ENCODE measurements at places on chromosomes 12 and 14.

GRCh38 chr12:62014330-62014729 lies 245.9 kb upstream of the USP15 start:
- no peak for DNase-seq

GRCh38 chr12:15752785-15753184 lies 36.4 kb downstream of the EPS8 start:
- no peak for DNase-seq

DNA sequence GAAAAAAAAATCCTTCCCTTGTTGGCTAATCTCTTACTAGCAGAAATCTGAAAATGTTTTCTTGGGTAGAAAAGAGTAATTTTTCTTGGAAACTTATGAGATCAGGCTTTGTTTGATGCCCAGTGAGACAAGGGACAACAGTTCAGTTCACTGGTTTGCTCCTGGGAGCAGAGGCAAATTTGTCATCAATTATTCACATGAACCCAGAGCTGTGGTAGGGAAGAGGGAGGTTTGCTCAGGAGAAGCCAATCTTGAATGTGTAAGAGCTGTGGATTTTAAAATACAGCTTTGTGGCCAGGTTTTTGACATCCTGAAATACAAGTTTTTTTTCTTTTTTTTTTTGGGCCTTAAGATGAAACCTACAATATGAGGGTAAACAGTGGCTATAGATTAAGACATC lies 426.6 kb downstream of the ATP23 start:
- no peak for DNase-seq

DNA sequence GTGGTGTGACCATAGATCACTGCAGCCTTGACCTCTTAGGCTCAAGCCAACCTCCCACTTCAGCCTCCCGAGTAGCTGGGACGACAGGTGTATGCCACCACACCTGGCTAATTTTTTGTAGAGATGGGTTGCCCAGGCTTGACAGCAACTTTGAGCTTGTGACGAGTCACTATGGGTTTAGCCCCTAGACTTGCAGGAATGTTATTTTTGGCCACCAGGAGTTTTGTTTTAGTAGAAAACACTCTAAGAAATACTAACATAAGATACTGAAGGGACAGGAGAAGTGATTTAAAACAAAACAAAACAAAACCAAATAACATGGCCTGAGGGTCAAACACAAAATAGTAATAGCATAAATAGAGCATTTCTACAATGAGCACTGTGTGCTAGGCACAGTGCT lies 26.4 kb downstream of the SETD3 start:
- no peak for DNase-seq

GRCh38 chr14:32006263-32007110 lies 70.6 kb upstream of the ARHGAP5 start:
- DNase-seq = no peak

DNA sequence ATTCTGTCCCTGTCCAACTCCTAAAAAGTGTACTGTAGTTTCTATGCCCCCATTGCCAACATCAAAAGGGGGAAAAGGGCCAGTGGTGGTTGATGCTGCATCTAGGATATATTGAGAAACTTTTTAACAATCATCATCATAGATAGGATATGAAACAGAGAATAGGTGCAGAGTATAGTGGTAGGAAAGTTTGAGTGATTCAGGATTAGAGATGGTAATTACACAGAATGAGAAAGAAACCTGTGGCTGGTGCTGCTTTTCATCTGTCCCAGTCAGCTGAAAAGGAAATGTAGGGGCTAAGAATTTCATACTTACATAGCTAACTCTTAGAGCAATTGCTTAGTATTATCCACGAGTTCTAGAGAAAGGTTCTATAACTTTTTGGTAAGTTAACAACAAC lies 67.6 kb downstream of the GTF2A1 start:
- DNase-seq = no peak

GRCh38 chr14:77130386-77130785 lies 11.2 kb downstream of the ZDHHC22 start:
- DNase-seq = no peak

DNA sequence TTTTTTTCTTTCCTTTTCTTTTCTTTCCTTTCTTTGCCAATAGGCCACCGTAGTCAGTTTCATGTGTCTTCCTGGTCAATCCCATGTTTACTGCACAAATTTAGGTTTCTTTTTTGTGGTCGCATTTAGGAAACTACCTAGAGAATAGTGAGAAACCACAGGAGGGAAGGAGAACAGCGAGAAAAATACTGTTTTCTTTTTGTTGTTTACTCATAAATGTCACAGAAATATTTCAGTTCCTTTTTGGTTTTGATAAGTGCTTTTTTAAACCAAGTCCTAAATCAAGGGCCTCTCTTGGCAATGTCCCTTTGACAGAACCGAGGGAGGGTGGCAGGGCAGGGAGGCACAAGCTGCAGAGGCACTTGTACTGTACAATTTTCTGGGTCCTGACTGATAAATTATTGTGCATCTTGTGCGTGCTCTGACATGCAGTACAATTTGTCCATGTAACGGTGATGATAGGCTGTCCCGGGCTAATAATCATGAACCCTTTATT lies 326.1 kb downstream of the CACNA1C start:
- DNase-seq = no peak

GRCh38 chr14:77043177-77043983 lies 14.9 kb upstream of the IRF2BPL start:
- DNase-seq = no peak

DNA sequence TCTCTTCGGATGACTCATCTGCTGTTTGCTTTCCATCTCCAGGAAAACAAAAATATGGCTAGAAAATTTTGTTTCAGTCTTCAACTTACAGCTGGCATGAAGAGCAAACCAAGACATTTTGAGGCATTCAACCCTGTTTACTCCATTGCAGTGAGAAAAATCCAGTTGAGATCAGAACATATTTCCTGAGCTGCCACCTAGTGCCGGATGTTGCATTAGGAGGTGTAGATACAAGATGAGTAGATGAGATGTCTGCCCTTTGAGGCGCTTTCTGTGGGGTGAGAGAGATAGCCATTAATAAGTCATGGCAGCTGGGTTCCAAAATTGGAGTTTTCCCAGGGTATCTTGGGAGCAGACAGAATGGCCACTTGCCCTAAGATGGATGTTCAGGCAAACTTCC lies 171.1 kb downstream of the PRKCH start:
- DNase-seq = no peak

DNA sequence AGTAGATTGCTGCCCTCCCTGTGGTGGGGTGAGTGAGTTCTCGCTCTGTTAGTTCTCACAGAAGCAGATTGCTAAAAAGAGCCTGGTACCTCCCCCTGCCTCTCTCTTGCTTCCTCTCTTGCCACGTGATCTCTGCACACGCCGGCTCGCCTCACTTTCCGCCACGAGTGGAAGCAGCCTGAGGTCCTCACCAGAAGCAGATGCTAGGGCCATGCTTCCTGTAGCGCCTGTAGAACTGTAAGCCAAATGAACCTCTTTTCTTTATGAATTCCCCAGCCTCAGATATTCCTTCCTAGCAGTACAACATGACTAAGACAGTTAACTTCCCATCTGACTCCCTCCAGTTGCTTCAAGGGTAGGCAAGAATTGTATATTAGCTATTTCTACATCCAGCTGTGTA lies 76.2 kb downstream of the ETV6 start:
- DNase-seq = no peak

DNA sequence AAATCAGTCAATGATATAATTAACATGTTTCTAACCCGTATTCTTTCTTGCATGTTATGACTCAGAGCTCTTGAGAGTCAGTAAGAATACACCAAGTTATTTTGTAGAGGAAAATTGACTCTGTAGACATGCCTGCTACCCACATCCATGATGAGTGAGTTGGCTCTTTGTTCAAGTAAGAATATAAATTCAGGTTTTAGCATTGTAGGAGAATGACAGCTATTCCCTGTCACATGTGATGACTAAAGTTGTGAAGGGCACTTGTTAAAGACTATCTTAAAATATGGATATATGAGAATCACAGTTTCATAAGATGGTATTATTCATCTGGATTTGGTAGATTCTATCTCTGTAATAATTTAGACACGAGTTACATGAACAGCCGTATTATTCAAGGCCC lies 209.1 kb downstream of the CCDC59 start:
- no peak for DNase-seq

GRCh38 chr12:92784356-92784755 lies 81.6 kb downstream of the PLEKHG7 start:
- DNase-seq = no peak

DNA sequence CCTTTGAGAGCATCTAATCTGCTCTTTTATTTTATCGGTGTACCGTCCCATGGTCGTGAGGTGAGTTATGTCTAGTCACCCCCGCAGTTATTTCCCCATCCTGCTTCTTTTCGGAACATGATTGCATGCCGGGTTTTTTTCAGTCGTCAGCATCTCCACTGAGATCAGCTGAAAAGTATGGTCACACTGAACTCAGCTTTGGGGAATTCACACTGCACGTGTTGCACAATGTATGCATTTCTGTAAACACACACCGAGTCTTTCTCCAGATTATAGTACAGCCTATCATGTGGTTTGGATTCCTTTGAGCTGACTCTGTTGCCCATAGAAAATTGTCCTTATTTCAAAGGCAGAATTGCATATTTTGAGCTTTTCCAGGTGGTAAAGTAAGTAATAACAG lies 24.6 kb downstream of the PLXNC1 start:
- DNase-seq = no peak

DNA sequence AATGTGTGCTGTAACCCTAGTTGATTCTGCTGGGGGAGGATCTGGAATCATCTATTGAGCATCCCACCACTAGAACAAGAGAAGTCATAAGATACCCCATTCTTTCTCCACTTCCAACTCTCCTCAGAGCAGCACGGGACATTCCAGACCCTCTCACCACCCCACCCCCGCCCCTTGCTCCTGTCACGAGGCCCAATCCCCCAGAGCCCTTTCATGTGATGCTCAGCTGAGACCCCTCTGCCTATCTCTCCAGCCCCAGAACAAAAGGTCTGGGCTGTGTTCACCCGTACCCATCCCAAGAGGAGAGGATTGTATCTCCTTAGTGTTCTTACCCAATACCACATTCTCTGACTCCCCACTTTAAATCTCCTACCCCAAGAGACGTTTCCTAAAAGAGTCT lies 602 bp downstream of the PMEL start:
- DNase-seq = no peak

DNA sequence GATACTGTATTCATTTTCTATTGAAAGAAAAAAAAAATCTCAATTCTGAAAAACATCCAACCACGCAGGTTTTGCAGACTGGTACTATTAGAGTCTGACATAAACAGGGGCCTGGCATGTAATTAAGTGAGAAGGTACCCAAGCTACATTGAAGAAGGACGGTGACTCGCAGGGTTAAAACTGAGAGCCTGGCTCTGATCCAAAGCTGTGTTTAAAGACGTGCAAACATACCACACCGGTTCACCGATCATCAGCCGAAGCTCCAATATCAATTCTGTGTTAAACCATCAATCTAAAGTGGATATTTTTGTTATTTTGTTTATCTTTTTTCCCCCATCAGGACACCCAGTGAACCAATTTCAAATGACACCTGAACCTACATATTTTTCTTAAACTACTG lies 108.1 kb upstream of the DIO3 start:
- DNase-seq = no peak

DNA sequence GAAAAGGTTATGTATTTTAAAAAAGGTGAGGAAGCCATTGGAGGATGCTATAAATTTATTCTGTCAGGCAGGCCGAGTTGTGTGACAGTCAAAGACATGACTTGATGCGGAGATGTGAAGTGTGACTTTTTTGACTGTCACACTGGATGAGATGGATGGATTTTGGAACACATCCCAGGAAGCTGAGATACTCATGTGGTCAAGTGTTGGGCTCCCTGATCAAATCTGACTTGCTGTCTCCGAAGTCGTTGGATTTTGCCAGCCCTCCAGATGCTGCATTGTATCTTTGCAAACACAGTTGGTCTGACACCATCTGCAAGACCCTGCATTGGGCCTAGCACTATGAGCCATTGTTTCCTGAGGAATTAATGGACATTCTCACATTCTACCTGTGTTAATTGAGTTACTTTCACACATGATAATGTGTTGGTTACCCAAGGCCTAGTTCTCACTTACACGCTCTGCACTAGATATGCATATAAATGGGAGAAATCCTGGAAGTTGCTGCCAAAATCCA lies 204.0 kb upstream of the PRKD1 start:
- DNase-seq = no peak

GRCh38 chr14:46574221-46574977 lies 77.2 kb downstream of the RPL10L start:
- DNase-seq = no peak

DNA sequence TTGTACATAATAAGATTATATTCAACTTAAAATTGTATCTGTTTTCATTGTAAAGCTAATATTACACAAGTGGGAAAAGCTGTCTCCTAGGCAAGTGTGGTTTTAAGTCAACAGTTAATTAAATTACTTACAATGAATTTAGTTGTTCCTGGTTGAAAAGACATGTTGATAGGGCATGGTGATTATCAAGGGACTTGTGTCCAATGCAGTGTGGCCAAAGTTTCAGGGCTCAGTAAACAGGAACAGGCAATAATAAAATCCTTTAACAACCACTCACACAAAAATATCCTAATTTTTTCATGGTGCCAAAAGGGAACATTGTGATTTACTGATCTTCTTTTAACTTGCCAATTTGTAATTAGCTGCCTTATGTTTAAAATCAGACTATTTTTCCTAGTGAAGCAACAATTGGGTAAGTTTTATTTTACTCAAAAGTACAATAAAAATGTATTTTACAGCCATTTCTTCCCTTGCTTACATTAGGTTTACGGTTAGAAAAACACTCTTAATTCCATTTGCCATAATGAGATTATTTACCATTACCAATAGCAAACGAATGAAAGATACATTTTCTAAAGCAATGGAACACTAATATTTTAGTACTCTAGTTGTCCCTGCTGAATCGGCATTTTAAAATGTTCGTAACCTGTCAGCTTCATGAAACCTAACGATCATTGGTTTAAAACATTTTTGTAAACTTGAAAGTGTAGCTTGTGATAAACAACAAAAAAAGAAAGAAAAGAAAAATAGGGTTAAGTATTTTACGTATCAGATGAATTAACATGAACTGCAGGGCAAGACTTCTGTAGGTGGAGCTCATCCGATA lies 1.8 kb upstream of the WNK1 start:
- peak; percentile 28 for DNase-seq

- no peak for DNase-seq
Observed at GRCh38 chr14:34806257-34806656, 68.9 kb downstream of the BAZ1A start.

DNA sequence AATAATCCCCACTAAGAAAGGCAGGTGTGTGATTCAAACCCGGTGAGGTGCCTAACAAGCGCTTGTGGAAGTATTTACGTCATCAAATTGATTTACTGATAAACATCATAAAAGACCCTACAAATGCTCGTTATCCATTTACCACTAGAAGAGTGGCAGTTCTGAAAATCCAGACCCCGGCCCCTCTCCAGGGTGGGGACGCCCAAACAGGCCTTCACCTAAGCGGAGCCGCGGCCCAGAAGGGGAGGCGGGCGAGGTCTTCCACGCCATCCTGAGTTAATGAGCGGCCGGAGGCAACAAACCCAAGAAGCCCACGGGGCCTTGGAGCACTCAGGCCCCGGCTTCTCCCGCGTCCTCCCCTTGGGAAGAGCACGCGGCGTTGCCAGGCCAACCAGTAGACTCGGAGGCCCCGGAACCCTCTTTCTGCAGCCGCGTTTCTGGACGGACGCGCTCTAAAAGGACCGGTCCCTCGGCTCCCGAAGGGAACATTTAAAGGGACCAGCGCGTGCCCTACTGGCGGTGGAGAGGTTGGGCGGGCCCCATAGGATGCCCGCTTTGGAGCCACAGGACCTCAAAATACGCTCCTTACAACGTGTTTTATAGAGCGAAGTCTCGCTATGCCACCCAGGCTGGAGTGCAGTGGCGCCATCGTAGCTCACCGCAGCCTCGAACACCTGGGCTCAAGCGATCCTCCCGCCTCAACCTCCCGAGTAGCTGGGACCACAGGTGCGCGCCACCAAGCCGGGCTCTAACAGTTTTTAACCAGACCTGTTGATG lies 3.5 kb downstream of the PTPN21 start:
- DNase-seq = peak; percentile 89

GRCh38 chr12:19288603-19289244 lies 150.6 kb upstream of the AEBP2 start:
- no peak for DNase-seq

All from BE2C (cell line).